HFF-Myc (cell line): ENCODE measurements at places on chromosomes 5 and 9.

DNA sequence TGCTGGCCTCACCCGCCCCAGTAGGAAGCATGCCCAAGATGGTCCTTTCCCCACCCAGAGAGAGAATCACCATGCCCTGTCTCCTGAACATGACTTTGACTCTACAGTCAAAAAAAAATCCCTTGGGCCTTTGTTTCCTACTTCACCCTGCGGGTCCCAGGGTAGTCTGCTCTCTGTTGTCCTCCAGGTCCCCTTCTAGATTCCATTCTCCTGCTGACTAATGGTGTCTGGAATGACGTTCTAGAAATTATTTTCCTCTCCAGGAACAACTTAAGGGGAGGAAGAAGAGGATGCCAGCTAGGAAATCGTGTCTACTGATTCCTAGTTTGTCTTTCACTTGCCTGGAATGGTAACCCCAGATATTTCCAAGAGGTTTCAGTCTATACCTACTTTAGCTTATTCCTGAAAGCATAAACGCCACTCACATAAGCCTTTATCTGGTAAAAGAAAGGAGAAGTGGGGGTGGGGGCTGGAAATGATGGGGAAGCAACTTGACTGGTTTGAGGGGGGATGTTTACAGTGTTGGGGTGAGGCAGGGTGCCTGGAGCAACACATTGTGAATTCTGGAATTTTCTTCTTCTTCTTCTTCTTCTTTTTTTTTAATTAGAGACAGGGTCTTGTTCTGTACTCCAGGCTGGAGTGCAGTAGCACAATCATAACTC lies 93.9 kb downstream of the SNX18 start:
- DNase-seq = no peak

- DNase-seq = no peak
These were observed 56.3 kb downstream of the DAB2IP start for GRCh38 chr9:121707477-121708424.

DNA sequence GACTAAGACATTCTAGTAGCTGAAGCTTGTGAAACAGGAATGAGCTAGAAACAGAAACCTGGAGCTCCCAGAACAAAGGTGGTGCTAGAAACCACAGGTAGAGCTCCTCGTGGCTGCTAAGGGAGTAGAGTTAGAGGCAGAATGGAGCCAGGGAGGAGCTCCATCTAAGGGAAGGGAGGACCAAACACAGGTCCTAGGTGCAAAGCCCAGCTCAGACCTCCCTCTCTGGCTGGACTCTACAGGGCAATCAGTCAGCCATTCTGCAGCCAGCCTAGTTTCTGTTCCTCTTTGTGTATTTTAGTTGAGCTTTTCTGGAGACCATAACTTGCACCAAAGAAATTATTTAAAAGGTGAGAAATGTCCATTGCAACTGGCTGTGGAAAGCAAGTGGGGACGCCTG lies 70.4 kb downstream of the CRB2 start:
- DNase-seq = no peak

DNA sequence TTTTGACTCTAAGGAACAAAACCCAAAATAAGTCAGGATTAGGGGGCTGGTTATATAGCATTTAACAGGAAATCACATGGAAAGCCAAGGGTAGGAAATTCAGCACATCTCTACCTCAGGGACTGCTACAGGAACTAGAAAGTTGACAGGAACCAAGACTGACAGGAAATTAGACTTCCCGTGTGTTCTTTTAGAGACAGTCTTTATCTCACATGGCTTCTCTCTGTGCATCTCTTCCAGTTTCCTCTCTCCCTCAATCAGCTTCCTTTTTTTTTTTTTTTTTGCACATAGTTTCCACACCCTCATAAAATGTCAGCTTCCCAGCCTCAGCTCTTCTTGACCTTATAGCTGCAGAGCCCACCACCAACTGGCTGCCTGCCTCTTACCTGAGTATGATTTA lies 4.8 kb downstream of the RECK start:
- DNase-seq = no peak

GRCh38 chr5:58940446-58940845 lies 357.6 kb downstream of the RAB3C start:
- DNase-seq = no peak

DNA sequence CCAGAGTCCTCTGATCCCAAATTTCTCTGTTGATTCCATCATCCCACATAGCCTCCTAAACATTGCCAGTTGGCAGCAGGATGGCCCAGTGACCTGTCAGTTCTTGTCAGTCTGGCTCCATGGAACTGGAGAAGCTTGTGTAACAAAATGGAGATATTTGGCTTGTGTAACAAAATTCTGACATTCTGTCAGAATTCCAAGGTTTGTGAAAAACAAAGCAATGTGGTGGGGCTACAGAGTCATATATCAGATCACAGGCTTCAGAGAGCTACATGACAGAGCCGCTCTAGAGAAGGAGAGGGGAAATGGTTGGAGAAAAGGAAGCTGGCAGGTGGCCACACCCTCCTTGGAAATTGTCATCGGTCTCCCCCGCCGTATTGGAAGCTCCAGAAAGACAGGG lies 75.4 kb upstream of the MAN2A1 start:
- DNase-seq = no peak

- no peak for DNase-seq
These were observed 39.1 kb downstream of the DENND4C start for GRCh38 chr9:19269582-19269981.

GRCh38 chr5:139196296-139196956 lies 1.7 kb downstream of the SIL1 start:
- DNase-seq = no peak

- no peak for DNase-seq
These were observed 1.9 kb downstream of the HOMER1 start for GRCh38 chr5:79512049-79512448.

- DNase-seq = peak; percentile 27
These were observed 173.0 kb upstream of the PDE4D start for GRCh38 chr5:60066502-60066901.

DNA sequence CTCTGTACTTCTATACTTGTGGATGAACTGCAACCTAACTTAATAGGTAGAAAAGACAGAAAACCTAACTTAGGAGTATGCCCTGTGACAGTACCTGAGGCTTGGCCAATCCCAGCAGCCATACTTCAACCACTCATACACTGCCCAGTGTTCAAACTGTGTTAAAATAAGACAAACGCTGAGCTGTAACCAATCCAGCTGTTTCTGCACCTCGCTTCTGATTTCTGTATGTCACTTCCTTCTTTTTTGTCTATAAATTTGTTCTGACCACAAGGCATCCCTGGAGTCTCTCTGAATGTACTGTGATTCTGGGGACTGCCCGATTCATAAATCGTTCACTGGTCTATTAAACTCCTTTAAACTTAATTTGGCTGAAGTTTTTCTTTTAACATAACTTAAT lies 41.4 kb downstream of the AUH start:
- DNase-seq = no peak

DNA sequence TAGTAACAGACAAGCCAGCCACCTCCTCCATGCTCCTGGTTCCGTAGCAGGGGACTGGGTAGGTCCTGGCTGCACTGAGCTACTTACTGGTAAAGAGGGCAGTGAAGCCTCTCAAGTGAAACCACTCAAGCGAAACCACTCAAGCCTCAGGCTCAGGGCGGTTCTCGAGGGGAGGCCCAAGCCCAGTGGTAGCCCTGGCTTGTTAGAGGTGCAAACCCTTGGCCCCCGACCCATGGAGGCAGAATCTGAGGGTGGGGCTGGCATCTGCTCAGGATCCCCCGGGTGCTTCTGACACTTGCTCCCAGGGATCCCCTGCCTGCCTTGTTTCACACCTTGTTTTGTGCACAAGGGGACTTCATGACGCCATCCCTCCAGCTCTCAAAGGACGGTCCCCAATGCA lies 76.5 kb upstream of the OLFM1 start:
- DNase-seq = no peak

DNA sequence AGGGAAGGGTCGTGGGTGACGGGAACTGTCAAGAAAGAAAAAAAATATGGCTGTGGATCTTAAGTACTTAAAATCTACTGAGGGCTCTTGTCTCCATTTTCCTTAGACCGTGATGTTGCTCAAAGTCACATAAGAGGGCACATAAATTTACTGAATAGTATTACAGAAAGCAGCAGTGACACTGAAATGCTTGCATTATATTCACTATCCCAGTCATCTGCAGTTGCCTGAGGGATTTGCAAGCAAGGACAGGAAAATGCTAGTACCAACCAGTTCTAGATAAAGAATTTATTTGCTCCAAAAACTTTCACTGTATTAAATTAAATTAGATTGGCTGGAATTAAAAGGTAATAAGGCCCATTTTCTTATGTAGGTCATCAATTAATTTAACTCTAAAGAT lies 106.5 kb upstream of the CCDC152 start:
- no peak for DNase-seq

DNA sequence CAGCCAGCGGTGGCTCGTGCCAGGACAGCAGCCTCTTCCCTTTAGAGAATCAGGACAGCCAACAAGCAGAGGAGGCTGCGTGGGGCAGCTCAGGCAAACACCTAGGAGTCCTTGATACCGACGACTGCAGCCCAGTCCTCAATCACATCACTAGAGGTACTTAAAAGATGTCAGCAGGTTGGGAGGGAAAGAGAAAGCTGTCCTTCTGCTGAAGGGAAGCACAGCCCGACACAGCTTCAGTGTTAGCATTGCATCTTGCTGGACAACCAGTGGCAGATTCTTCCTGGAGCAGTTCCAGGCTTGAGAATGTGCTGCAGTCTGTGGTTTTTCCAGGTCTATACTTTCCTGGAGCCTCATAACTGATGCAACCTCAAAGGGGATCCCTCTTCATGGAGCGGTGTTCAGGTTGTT lies 230.5 kb downstream of the SYK start:
- DNase-seq = no peak

- DNase-seq = no peak
These were observed 7.9 kb downstream of the ERP44 start for GRCh38 chr9:100090880-100091279.

DNA sequence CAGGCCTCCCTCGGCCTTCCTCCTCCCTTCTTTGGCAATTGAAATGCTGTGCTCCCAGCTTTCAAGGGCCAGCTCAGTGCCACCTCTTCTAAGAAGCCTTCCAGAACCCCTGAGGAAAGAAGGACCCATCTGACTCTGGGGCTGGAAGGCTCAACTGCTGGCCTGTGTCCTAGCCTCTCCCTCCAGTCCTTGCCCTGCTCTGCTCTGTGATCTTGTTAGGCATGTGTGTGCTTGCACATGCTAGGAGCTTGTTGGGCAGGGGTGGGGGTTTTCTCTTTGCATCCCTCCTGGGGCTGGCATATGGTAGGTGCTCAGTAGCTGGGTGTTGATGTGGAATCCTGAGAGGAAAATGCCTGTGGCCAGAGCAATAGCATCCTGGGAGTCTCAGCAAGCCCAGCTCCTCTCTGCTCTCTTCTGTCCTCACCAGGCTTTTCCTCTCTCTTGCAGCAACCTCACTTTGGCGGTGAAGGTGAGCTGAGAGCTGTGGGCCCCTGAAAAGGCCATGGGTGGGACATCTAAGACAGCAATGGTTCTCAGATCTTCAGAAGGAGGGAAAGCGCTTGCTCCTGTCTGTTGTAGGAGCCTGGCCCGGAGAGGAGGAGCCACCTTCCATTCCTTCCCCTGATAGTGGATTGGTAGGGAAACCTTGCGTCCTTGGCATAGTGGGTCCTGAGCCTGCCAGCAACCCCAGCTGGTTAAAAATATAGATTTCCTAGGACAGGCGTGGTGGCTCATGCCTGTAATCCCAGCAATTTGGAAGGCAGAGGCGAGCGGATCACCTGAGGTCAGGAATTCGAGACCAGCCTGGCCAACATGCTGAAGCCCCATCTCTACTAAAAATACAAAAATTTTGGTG lies 9.9 kb downstream of the DOLK start:
- DNase-seq = no peak

- DNase-seq = no peak
These were observed 1096.9 kb upstream of the NUDT12 start for GRCh38 chr5:104659497-104659896.

DNA sequence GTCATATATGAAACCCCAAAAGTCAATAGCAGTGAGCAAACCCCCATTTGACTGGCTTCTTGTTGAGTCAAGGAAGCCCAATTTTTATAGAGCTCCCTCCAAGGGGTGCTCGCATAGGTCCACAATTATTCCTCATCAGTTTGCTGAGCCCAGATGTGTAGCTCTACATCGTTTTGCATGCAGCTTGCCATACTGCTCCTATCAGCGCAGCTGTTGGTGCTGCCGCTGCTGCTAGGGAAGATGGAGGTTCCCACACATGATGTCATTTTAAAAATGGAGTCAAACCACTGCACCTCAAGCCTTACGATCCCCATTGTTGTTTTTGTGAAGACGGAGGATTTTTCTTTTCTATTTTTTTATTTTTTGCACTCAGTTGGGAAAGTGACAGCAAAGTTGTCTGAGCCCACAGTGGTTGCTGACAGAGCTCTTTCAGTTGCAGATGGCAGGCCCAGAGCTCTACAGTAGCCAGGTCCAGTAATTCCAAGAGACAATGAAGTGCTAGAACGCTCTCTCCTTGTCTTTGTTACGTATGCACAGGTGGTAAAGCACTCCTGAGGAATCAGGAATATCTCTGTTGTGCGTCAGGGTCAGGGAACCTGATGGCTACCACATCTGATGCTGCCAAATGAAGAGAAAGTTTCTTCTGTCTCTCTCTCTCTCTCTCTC lies 23.2 kb upstream of the C5orf63 start:
- no peak for DNase-seq

GRCh38 chr5:151015974-151016587 lies 4.3 kb upstream of the GPX3 start:
- no peak for DNase-seq

DNA sequence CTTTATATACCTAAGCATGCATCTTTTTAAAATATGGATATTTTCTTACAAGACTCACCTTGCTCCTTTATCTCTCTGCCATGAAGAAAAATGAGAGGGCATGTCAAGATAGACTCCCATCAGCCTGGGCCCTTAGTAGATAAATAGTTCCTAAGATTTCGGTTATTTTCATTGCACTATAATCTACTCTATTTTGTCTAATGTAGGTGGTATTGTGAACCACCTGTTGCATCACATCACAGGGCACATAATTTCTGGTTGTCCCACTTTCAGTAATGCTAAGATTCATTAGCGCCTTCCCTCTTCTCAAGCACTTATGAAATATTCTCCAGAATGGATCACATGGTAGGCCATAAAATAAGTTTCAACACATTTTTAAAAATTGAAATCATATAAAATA lies 202.5 kb upstream of the ADRA1B start:
- no peak for DNase-seq

DNA sequence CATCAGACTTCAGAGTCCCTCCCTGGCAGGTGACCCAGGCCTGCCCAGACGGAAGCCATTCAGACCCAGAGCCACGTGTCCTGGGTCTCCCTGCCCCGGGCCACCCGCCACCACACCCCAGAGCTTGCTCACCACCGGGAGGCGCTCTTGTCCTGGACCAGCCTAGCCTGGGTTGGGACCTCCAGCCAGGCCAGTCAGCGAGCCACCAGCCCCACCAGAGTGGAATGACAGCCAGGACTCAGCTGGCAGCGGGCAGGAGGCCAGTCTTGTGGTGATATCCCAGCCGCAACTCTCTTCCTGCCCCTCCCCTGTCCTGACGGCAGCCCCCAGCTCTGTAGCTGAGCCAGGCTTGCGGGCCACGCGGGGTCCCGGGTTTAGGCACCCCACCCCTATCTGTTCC lies 1.7 kb upstream of the PTGDS start:
- DNase-seq = no peak

DNA sequence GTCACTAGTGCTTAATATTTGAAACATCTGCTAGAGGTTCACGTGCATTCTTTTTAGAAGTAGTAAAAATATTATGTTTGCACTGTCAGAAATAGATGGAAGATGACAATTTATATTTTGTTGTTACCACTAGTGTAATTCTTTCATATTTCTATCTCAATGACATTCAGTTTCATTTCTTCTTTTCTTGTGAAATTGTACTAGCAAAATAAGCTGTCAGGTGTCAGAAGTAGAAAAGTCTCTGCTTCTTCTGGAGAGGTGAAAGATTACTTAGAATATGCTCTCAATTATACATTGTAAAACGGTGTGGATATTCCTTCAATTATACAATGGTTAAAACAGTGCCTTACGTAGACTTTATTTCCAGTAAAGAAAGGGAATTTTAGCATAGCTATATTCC lies 395.4 kb downstream of the CSNK1G3 start:
- DNase-seq = no peak
